Uterus (tissue), 4 donors: ENCODE measurements at places on chromosomes 12 and 14. TPM values are rescaled to one million over a fixed set of nuclear protein-coding genes. Genes with fewer than 3 reads are reported as not detected.

GRCh38 chr12:78062786-78063185, 232.1 kb downstream of the NAV3 start:
- no peak overlapping the region for H3K27ac ChIP-seq
- no peaks in the 10 kb centered on the region for H3K4me1 ChIP-seq
- no peak overlapping the region for H3K4me3 ChIP-seq
- DNase-seq = peak; percentile 28
- no peaks in the 10 kb centered on the region for H3K27me3 ChIP-seq

DNA sequence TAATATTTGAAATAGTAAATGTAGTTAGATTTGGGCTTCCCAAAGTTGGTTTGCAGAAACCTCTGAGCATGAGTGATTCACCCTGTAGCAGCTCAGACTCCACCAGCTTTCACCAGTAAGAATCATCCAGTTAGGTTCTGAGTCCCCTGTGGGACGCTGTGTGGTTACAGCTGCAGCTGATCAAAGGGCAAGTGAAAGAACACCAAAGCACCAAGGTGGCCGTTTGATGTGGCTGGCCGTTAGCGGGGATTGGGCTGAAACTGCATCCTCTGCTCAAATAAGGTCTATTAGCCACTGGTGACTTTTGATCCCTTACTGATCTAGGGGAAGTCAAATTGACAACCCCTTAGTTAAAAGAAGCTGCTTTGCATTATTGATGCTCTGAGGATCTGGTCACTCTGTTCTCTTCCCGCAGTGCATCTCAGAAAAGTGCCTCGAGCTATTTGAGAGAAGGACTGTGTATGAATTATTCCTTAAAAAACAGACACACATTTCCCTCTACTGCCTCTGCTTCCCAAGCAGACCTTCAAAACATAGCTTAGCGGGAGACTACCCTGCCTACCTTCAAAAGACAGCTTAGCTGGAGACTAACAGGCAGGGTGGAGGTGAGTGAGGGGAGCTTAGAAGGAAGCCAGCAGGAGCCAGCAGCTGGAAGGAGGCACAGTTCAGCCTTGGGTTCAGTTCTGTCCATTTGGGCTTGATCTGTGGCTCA, 3.7 kb downstream of the ABHD12B start:
- H3K4me3 ChIP-seq = no peak overlapping the region
- H3K27ac ChIP-seq = no peak overlapping the region
- H3K27me3 ChIP-seq = no peaks in the 10 kb centered on the region
- DNase-seq = no peak

GRCh38 chr12:114657597-114657920, 26.4 kb downstream of the TBX3 start:
- no peak for DNase-seq
- H3K36me3 ChIP-seq = no peaks in the 10 kb centered on the region
- no peaks in the 10 kb centered on the region for H3K4me1 ChIP-seq
- H3K27me3 ChIP-seq = no peaks in the 10 kb centered on the region

DNA sequence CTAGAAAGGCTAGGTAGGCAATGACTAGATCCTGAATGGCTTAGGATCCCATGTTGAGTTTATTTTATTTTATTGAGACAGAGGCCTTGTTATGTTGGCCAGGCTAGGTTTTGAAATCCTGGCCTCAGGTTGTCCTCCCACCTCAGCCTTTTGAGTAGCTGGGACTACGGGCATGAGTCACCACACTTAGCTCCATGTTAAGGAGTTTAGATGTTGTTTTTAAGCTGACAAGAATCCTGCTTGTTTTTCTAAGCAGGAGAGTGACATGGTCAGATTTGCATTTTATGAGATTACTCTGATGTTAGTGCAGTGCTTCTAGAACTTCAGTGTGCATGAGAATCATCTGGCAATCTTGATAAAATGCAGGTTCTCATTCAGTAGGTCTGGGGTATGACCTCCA, 14.5 kb downstream of the CCDC198 start:
- no peak overlapping the region for H3K27ac ChIP-seq
- H3K36me3 ChIP-seq = no peaks in the 10 kb centered on the region
- H3K4me3 ChIP-seq = no peak overlapping the region
- H3K27me3 ChIP-seq = no peaks in the 10 kb centered on the region

GRCh38 chr12:32567296-32567674, 111.8 kb upstream of the DNM1L start:
- DNase-seq = no peak
- H3K27me3 ChIP-seq = no peaks in the 10 kb centered on the region
- no peak overlapping the region for H3K27ac ChIP-seq
- no peaks in the 10 kb centered on the region for H3K36me3 ChIP-seq

DNA sequence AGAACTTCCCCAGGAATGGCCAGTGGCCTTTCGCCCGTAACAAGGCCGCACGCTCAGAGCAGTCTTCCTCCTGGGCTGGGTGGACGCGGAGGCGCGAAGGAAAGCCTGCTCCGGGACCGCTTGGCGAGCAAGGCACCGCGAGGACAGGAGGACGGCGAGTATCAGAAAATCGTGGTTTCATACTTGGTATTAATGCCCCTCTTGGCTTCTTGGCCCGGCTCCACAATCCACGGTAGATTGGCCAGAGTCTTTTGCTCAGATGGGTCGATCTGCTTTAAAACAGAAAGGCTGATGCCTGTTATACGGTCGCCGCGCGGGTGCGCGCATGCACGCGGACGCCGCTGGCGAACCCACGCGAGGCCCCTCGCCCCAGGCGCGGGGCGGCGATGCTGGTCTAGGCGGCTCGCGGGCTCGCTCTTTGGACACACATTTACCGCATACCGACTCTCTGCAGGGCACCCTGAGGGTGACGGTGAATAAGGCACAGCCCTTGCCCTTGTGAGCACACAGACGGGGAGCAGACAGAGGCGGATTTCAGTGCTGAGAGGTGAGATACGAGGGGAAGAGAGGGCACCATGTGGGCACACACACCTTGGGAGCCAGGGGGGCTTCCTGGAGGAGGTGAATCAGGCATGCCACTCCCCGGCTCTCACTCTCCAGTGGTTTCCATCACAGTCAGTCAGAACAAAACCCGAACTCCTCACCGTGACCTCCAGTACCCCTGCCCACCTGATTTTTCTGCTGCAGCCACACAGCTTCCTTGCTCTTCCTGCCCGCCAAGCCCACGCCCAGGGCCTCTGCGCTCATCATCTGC, 100.7 kb downstream of the APAF1 start:
- H3K27me3 ChIP-seq = no peaks in the 10 kb centered on the region
- H3K4me1 ChIP-seq = no peaks in the 10 kb centered on the region
- peak overlapping the region; percentile 10 for H3K27ac ChIP-seq
- no peaks in the 10 kb centered on the region for H3K36me3 ChIP-seq

GRCh38 chr14:72454388-72455160, 439.3 kb downstream of the DPF3 start:
- DNase-seq = no peak
- H3K4me3 ChIP-seq = no peak overlapping the region
- H3K27me3 ChIP-seq = no peaks in the 10 kb centered on the region
- H3K4me1 ChIP-seq = no peaks in the 10 kb centered on the region
- no peaks in the 10 kb centered on the region for H3K36me3 ChIP-seq
- H3K27ac ChIP-seq = no peak overlapping the region

- H3K4me1 ChIP-seq = no peaks in the 10 kb centered on the region
- H3K27ac ChIP-seq = peak overlapping the region; percentile 77
- H3K27me3 ChIP-seq = no peaks in the 10 kb centered on the region
- no peaks in the 10 kb centered on the region for H3K36me3 ChIP-seq
- H3K4me3 ChIP-seq = peak overlapping the region; percentile 58
Measured at GRCh38 chr12:95548056-95548538, 3.2 kb downstream of the USP44 start.

DNA sequence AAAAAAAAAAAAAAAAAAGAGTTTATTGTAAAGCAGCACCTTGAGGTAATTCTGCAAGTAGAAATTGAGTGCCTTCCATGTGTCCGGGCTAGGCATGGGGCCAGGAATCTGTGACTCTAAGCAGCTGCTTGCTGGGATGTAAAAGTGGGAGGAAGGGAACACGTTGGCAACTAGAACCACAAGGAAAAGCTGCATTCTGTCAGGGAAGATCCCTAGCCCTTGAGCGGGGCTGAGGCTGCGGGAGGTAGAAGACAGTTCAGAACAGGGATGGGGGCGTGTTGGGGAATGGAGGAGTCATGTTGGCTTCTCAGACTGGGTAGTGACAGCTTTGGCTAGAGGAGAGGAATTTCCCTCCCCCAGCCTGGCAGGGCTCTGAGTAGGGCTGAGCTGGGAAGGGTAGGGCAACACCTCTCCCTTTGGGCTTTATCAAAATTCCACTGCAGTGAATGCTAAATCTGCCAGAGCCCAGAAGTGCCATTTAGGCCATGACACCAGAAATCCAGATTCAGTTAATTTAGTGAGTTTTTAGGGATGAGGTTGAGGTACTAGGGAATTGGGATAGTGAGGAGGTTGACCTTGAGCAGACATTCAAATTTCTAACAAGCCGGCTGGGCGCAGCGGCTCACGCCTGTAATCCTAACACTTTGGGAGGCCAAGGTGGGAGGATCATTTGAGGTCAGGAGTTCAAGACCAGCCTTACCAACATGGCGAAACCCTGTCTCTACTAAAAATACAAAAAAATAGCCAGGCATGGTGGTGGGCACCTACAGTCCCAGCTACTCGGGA, 3.4 kb upstream of the TRAFD1 start:
- no peaks in the 10 kb centered on the region for H3K36me3 ChIP-seq
- peak overlapping the region; percentile 66 for H3K27ac ChIP-seq
- H3K4me1 ChIP-seq = peaks cover 15% of the 10 kb centered on the region

DNA sequence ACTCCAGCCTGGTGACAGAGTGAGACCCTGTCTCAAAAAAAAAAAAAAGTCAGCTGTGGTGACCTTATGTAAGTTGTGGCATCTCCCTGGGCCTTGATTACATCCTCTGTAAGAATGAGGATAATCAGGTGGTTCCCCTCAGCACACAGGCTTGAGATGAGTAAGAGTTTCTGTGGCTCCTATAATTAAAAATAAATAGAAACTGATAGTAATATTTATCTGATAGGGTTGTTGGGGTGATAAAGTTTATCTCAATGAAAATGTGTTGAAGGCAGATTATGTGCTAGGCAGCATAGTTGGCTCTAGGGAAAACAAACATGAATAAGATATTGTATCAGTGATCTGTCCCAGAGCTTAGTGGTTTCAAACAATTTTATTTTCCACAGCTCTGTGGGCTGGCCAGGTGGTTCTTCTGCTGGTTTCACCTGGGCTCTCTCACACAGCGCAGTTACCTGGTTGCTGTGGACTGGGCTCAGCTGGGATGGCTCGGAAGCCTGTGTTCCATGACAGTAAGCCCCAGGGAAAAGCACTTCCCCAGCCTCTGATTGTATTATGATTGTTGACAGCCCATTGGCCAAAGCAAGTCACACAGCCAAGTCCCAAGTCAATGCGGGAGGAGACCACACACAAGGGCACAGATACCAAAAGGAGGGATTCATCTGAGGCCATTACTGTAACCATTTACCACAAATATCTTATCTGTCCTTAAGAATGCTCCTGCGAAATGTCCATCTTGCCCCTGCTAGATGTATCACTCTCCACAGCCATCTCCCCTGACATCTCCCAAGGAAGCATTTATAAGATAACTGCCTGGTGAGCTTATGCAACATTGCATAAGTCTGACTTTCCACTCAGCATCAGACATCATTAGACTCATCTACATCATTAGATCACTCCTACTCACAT, 151.7 kb downstream of the NUAK1 start:
- no peak overlapping the region for H3K4me3 ChIP-seq
- no peaks in the 10 kb centered on the region for H3K27me3 ChIP-seq
- no peaks in the 10 kb centered on the region for H3K4me1 ChIP-seq

GRCh38 chr14:54606631-54607133, 39.8 kb downstream of the SAMD4A start:
- H3K27ac ChIP-seq = peak overlapping the region; percentile 9
- no peak for DNase-seq
- H3K36me3 ChIP-seq = no peaks in the 10 kb centered on the region
- H3K27me3 ChIP-seq = no peaks in the 10 kb centered on the region
- no peak overlapping the region for H3K4me3 ChIP-seq

The RIN3 gene
- 29.8 TPM for total RNA-seq

The CEP290 gene
- total RNA-seq = 5.6 TPM

The MFAP5 gene
- 36.8 TPM for total RNA-seq

The TCTN1 gene
- total RNA-seq = 61.8 TPM

The SRGAP1 gene
- 10.0 TPM for total RNA-seq

The GARIN6 gene
- not detected for total RNA-seq

The GRIN2B gene
- not detected for total RNA-seq
